ENCODE measurements at places on chromosomes 5 and 9. TPM values are rescaled to one million over a fixed set of nuclear protein-coding genes. Genes with fewer than 3 reads are reported as not detected.

DNA sequence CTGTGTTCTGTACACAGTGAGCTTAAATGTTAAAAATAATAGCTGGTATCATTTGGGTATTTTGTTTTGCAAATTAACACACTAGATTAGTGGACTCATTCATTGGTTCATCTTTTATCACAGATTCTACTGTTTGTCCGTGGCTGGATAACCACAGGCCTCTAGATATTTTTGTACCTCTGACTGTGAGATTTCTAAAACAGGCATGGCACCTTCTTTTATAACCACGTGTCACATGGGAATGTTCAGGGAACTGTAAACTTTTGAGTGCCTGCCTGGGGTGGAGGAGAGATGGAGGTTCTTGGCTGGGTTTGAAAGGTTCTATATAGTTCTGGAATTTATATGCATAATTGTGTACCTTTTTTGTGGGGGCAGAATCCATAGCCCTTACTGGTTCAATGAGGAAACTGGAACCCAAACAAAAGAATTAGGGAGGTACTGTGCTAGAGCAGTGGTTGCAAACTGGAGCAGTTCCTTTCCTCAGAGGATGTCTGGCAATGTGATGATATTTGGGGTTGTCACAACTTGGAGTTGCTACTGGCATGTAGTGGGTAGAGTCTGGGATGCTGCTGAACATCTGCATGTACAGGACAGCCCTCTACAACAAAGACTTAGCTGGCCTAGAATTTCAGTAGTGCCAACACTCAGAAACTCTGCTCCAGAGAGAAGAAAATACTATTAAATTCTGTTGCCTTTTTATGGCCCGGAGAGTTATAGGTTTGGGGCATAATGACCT is 16.9 kb downstream of the TLE4 start:
- no peak for DNase-seq

DNA sequence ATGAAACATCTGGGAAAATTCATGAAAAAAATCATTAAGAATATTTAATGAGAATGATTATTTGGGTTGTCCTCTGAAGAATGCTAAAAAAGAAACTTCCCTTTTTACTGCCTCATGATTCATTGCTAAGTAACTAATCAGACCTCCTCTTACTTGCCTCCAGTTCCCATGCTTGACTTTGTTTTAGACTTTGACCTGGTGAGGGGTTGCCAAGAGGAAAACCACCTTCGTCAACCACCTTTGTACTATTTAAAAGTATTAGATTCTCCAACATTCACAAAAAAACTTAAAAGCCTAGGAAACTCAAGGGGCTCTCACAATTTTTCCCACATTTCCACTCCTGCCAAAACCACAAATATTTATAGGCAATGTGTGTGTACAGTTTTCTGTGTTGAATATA is 115.2 kb upstream of the ST8SIA4 start:
- DNase-seq: no peak

DNA sequence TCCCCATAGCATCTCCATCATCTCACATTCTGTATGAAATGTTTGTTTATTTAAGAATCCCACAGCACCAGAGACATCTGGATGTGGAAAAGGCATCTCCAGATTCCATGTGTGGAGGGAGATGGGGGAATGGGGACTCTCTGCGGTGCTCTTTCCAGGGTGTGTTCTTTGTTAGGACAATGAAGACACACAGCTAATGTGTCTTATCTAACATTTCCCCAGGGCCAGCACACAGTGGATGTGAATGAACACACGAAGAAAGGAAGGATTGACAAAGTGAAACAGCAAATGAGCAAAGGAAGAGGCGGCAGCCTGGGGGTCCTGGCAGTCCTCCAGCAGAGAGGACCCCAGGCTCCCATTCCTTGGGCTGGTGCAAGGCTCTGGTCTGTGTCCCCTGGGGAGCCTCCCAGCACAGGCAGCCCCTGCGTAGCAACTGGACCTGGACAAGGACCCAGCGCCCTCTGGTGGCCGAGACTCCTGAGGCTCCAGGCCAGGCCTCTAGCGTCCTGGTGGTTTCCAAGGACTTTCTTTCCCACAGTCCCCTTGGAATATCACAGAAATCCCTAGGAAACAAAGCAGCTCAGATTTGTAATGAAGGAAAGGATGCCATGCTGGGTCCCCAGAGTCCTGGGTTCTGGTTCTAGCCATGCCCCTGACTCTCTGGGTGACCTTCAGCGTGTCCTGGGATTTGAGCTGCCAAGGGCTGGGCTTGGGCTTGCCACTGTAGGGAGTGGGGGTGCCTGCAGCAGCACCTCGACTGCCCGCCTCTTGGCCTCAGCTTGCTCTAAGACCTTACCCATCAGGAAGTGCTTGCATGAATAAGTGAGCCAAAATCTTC is 3.5 kb upstream of the PDLIM7 start:
- peak; percentile 78 for DNase-seq

- no peak for DNase-seq
These were observed 115.1 kb upstream of the IRX4 start for GRCh38 chr5:1997640-1998347.

The SHISAL2B gene
- total RNA-seq: not detected

The PLGRKT gene
- total RNA-seq: 21.2 TPM

The SPACA9 gene
- 4.7 TPM for total RNA-seq

The FAM78A gene
- 26.6 TPM for total RNA-seq

The CEL gene
- total RNA-seq: 1.9 TPM

All from endothelial cell of umbilical vein (primary cell).